Ovary (tissue), 10 donors: ENCODE measurements at places on chromosomes 4 and X. TPM values are rescaled to one million over a fixed set of nuclear protein-coding genes. Genes with fewer than 3 reads are reported as not detected.

Gene IQSEC2
- total RNA-seq, result 13.9 TPM

DNA sequence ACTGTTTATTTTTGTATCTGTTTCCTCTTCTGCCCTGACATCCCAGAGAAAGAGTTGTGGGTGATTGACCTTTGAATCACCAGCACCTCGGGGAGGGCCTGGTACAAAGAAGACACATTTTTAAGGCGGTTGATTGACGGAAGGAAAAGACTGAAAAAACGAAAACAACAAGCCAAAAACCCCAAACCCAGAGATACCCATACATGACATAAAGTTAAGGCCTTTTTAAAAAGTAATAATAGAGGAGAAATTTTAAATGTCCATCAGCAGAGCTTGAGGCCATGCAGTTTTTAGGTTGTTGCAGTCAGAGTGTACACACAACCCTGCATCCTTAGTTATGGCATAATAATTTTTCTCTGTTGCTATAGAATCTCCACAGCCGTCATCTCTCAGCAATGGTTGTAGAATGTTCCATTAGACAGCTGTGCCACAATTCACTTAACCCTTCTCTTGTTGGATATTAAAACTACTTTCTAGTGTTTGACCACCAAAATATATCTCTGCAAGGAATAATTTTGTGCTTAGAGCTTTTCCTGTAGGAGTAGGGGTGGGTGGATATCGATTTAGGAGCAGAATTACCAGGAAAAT is 110.2 kb downstream of the GNL3L start:
- peak overlapping the region; percentile 36 for H3K4me3 ChIP-seq
- H3K27ac ChIP-seq, result peak overlapping the region; percentile 27
- no peaks in the 10 kb centered on the region for H3K36me3 ChIP-seq
- H3K4me1 ChIP-seq, result no peaks in the 10 kb centered on the region

- H3K27ac ChIP-seq, result no peak overlapping the region
- H3K27me3 ChIP-seq, result no peaks in the 10 kb centered on the region
- H3K4me1 ChIP-seq, result no peaks in the 10 kb centered on the region
- H3K36me3 ChIP-seq, result no peaks in the 10 kb centered on the region
- H3K4me3 ChIP-seq, result no peak overlapping the region
These were observed 12.6 kb downstream of the TAF1 start for GRCh38 chrX:71378732-71379131.

- H3K27ac ChIP-seq, result no peak overlapping the region
- H3K27me3 ChIP-seq, result no peaks in the 10 kb centered on the region
- H3K4me3 ChIP-seq, result no peak overlapping the region
- DNase-seq, result no peak
- H3K4me1 ChIP-seq, result peaks cover 2% of the 10 kb centered on the region
These were observed 85.7 kb downstream of the DIAPH2 start for GRCh38 chrX:96770315-96770714.

DNA sequence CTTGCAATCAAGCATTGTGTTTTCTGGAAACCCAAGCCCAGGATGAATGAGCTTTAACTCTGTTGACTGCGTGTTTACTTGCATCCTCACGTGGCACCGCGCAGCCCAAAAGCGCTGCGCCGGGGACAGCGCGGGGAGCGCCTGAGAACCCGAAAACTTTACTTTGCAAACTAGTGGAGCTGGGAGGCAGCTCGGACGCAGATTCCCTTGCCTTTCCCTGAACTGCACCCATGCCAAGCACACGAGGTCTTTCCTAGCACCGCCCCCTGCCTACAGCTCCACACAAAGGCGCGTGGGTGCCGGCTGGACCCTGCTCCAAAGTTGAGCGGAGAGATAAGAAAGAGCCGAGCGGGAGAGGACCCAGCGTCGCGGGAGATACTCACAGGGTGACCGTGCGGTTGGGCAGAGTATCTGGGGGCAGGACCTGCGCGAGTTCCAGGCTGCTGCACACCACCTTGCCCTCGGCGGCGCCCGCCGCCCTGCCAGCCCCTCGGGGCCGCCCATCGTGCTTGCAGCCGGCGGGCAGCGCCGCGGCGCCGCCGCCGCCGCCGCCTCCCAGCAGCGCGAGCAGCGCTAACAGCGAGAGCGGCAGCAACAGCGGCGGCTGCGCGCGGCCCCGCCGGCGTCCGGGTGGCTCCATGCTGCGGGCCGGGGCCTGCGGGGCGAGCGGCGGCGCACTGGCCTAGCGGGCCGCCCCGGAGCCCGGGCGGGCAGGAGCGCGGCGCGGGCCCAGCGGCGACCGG is 550 bp downstream of the ADGRA3 start:
- DNase-seq, result peak; percentile 70
- peak overlapping the region; percentile 71 for H3K4me3 ChIP-seq
- H3K27ac ChIP-seq, result peak overlapping the region; percentile 73
- no peaks in the 10 kb centered on the region for H3K36me3 ChIP-seq

Gene KCTD8
- total RNA-seq, result 6.1 TPM

DNA sequence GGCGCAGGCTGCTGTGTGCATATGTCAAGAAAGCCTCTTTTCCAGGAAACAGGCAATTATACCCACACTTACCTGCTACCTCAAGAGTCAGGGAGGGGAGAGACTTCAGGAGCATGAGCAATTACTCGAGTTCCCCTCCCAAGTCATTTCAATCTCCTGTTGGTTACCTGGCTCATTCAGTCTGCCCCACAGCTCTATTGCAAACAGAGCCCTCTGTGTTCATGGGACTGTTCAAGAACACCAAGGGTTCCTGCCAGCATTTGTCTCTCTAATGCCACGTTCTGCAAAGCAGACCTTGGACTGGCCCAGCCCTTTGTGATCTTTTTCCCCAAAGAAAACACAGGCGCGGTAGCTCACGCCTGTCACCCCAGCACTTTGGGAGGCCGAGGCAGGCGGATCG is 274.6 kb downstream of the DHRSX start:
- H3K4me1 ChIP-seq, result no peaks in the 10 kb centered on the region
- no peaks in the 10 kb centered on the region for H3K27me3 ChIP-seq
- no peaks in the 10 kb centered on the region for H3K36me3 ChIP-seq

GRCh38 chrX:72131317-72132294 is at the start of gene RTL5:
TSS of gene RTL5 (minus strand) at chrX:72131915.
- H3K36me3 ChIP-seq, result no peaks in the 10 kb centered on the region
- H3K27ac ChIP-seq, result no peak within 1 kb of the TSS
- DNase-seq, result peak; percentile 86
- H3K4me1 ChIP-seq, result no peaks in the 10 kb centered on the region

DNA sequence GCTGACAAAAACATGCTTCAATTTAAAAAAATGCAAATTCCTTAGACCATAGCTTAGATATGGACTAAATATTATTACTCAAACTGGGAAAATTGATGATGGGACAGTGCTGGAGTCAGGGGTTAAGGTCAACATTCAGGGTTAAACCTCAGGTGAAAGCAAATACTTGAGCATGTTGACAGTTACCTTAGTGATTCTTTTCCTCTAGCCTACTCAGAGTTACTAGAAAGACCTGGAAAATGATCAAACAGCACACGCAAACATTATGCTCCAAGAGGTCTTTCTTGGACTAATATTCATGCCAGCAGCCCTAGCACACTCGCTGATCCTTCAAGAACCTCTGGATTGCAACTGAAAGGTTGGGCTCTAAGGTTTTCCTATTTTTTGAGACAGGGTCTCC is 10.8 kb downstream of the IGFBP7 start:
- peaks cover 28% of the 10 kb centered on the region for H3K4me1 ChIP-seq
- DNase-seq, result no peak
- H3K27ac ChIP-seq, result no peak overlapping the region
- no peaks in the 10 kb centered on the region for H3K27me3 ChIP-seq

Gene CXCL3
- total RNA-seq, result 1.4 TPM

- no peaks in the 10 kb centered on the region for H3K27me3 ChIP-seq
- no peak for DNase-seq
- no peak overlapping the region for H3K27ac ChIP-seq
- no peaks in the 10 kb centered on the region for H3K4me1 ChIP-seq
These were observed 53.1 kb downstream of the CASP3 start for GRCh38 chr4:184596044-184596616.

GRCh38 chrX:13216139-13216538 is 103.7 kb downstream of the ATXN3L start:
- H3K4me1 ChIP-seq, result no peaks in the 10 kb centered on the region
- no peak overlapping the region for H3K27ac ChIP-seq
- H3K36me3 ChIP-seq, result no peaks in the 10 kb centered on the region
- no peak overlapping the region for H3K4me3 ChIP-seq
- no peaks in the 10 kb centered on the region for H3K27me3 ChIP-seq

Gene DNAJB14
- total RNA-seq, result 47.8 TPM

- H3K27ac ChIP-seq, result no peak overlapping the region
- no peak overlapping the region for H3K4me3 ChIP-seq
- no peaks in the 10 kb centered on the region for H3K36me3 ChIP-seq
These were observed 15.3 kb upstream of the HPRT1 start for GRCh38 chrX:134444681-134445080.

DNA sequence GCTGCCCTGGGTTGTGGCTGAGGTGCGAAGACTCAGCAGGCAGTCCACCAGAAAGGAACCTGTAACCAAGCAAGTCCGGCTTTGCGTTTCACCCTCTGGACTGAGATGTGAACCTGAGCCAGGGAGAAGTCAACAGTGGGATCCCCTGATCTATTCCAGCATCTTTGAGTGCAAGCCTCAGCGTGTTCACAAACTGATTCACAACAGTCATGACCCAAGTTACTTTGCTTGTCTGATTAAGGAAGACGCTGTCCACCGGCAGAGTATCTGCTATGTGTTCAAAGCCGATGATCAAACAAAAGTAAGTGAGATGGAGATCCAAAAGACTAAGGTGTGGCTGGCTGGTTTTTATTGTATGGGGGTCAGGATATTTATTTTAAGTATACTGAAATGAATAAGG is 11.3 kb downstream of the TBC1D1 start:
- H3K4me1 ChIP-seq, result no peaks in the 10 kb centered on the region
- no peak for DNase-seq
- H3K4me3 ChIP-seq, result no peak overlapping the region
- H3K27ac ChIP-seq, result no peak overlapping the region

GRCh38 chr4:40347472-40347871 is 12.3 kb downstream of the CHRNA9 start:
- H3K36me3 ChIP-seq, result no peaks in the 10 kb centered on the region
- no peak for DNase-seq
- no peaks in the 10 kb centered on the region for H3K27me3 ChIP-seq
- no peak overlapping the region for H3K27ac ChIP-seq
- no peak overlapping the region for H3K4me3 ChIP-seq
- no peaks in the 10 kb centered on the region for H3K4me1 ChIP-seq

Gene EGFL6
- 0.34 TPM for total RNA-seq

GRCh38 chrX:133604801-133605200 is 189.5 kb upstream of the GPC4 start:
- H3K36me3 ChIP-seq, result no peaks in the 10 kb centered on the region
- no peak overlapping the region for H3K27ac ChIP-seq
- H3K4me3 ChIP-seq, result no peak overlapping the region
- no peaks in the 10 kb centered on the region for H3K27me3 ChIP-seq
- no peak for DNase-seq

- no peaks in the 10 kb centered on the region for H3K27me3 ChIP-seq
- no peak overlapping the region for H3K27ac ChIP-seq
- no peak overlapping the region for H3K4me3 ChIP-seq
These were observed 11.8 kb upstream of the SPON2 start for GRCh38 chr4:1183985-1184773.

DNA sequence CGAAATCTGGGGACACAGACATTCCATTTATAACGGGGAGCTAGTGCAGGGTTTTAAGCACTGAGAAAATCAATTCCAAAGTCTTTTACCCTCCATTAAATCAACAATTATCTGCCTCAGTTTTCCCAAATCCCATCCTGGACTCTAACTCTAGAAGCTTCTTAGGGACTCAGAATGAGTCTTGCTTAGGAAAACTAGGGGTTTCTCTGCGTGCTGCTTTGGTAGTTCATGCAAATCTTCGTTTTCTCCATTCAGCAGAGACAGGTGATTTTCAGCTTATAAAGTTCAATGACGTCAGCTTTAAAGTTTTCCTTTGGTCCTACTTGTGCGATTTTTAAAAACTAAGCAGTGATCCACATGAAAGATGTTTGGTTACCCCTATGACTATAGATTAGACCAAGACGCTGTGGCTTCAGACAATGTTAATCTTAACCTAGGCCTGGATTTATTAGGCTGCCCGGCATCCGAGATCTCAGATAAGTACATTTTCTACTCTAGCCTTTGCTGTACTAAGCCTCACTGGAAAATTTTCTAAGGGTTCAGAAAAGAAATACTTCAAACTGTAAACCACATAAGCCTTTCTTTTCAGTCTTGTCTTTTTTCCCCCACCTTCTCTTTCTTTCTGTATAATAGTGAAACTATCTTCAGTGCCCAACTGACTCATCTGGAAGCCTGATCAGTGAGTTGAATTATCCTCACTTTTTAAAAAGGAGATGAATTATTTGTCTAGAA is 121.4 kb upstream of the GATB start:
- no peaks in the 10 kb centered on the region for H3K27me3 ChIP-seq
- H3K36me3 ChIP-seq, result no peaks in the 10 kb centered on the region
- no peak overlapping the region for H3K4me3 ChIP-seq

GRCh38 chr4:69882150-69882549 is 22.2 kb upstream of the SULT1E1 start:
- H3K4me1 ChIP-seq, result no peaks in the 10 kb centered on the region
- no peak for DNase-seq
- no peak overlapping the region for H3K4me3 ChIP-seq
- no peak overlapping the region for H3K27ac ChIP-seq
- no peaks in the 10 kb centered on the region for H3K36me3 ChIP-seq

DNA sequence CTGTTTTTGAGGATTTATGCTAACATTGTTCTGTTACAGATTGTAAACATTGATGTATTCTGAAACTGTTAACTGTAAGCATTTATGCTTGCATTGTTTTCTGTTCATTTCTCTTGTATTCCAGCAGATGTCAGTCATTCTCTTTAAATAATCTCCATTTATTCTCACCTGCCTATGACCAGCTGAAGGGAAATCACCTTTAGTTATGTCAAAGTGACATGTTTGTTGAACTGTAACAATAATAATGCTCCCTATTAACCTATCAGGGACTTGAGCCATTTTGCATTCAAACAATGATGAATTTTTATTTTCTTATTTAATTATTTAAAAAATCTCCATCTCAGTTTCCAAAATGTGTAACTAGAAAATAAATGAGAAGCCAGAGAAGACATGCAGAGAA is 58.0 kb downstream of the SPCS3 start:
- no peak overlapping the region for H3K27ac ChIP-seq
- H3K27me3 ChIP-seq, result no peaks in the 10 kb centered on the region
- DNase-seq, result no peak
- H3K36me3 ChIP-seq, result no peaks in the 10 kb centered on the region
- H3K4me1 ChIP-seq, result peaks cover 2% of the 10 kb centered on the region

Gene PRKG2
- total RNA-seq, result 0.08 TPM

Gene HMGN5
- total RNA-seq, result 8.0 TPM

- no peaks in the 10 kb centered on the region for H3K36me3 ChIP-seq
- DNase-seq, result no peak
- no peaks in the 10 kb centered on the region for H3K4me1 ChIP-seq
These were observed 540.0 kb downstream of the SPRY1 start for GRCh38 chr4:123936621-123937043.

DNA sequence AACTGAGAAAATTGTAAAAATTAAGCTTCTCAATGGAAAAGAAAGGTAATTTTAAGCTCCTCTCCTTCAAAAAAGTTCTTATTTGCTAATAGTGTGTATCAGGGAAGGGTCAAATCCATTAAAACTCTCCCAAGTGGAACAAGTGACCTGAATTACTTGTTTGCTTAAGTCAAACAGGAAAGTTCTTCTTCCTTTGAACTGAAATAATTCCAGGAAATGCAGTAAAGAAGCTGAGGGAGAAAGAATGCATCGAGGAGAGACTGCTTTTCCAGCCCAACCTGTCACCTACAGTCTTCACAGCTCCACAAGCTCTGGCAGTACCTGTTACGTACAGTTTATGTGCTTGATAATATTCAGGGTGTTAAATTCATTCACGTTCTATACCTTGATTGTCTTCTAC is 131.1 kb downstream of the KLHL8 start:
- H3K36me3 ChIP-seq, result no peaks in the 10 kb centered on the region
- H3K4me1 ChIP-seq, result peaks cover 7% of the 10 kb centered on the region
- H3K27ac ChIP-seq, result no peak overlapping the region
- H3K4me3 ChIP-seq, result no peak overlapping the region
- H3K27me3 ChIP-seq, result no peaks in the 10 kb centered on the region

GRCh38 chr4:185771711-185772390 is 40.1 kb downstream of the SORBS2 start:
- H3K4me1 ChIP-seq, result peaks cover 3% of the 10 kb centered on the region
- no peak overlapping the region for H3K4me3 ChIP-seq
- no peaks in the 10 kb centered on the region for H3K36me3 ChIP-seq
